ENCODE measurements at places on chromosomes 7 and 10.

- no peak for DNase-seq
These were observed 16.4 kb downstream of the FAM241B start for GRCh38 chr10:69646185-69647060.

DNA sequence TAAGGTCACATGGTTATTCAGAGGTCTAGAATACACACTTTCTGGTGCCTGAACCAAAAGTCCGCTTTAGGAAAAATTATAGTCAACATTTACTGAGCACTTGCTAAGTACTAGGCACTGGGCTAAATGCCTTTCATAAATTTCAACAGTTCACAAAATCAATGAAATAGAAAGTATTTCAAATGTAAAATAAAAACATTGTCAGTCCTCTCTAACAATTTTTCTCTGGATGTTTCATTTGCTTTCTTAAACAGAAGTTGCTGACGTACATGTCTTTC, 61.7 kb downstream of the HHEX start:
- no peak for DNase-seq

DNA sequence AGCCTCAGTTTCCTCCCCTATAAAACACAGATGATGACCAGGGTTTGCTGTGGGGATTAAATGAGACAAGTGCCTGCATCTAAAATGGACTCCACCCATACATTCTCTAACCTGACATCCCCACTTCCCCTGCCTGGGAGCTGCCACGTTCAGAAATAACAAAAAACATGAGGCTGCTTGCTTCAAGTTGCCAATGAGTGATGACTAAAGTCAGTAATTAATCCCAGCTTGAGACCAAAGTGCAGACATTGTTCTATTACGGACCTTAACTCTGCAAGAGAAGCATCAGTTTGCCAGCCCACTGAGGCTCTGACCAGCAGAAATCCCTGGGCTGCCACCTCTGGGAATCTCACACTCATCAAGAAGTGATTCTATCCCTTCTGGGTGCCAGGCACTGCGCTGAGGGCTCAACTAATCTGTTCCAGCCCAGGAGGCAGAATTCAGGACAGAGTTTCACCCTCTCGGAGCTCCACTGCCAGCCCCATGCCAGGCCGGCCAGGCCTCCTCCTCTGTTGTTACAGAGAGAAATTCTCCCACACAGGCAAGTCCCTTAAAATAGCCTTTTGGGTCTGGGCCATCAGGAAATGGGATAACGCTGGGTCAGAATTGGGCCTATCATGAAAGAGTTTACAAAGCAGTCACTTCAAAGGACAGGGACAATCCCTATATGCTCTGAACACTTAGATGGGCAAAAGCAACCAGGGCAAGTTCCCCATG, 11.4 kb downstream of the SH3PXD2A start:
- no peak for DNase-seq

DNA sequence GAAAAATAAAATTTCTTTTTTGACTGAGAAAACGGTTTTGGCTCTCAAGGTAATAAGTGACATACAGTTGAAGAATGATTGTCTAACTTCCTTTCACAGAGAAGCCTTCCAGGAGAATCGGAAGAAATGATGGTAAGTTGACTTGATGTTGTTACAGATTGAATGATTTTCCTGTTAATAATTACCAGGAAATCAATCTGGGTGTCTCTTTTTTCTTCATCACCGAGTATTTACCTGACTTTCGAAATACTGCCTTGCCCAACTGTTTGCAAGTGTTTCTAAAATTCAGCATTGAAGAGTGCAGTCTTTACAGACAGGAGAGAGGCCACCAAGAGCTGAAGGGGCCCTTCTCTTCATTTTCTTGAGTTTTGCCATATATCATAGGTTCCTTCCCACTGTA, 4.0 kb downstream of the ITIH2 start:
- no peak for DNase-seq

GRCh38 chr10:81073155-81073554, 535.5 kb downstream of the SH2D4B start:
- DNase-seq, result no peak

GRCh38 chr10:132402781-132403241, 5.8 kb downstream of the PWWP2B start:
- DNase-seq, result no peak

- DNase-seq, result no peak
These were observed 107.4 kb downstream of the EEPD1 start for GRCh38 chr7:36260481-36260880.

DNA sequence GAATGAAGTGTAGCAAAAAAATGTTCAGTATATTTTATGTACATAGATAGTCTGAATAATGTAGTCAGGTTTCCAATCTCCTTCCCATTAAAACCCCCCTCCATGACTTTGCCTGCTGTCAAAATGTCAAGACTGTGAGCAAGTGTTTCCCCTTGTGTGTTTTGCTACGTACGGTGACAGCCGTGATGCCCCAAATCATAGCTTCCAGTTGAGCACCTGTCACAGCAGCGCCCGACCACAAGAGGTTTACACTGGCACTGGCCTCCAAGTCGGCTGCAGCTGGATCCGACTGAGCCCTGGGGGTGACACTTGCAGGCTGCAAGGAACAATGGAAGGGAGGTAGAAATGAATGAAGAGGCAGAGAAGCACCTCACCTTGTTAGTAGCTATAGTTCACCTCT, 62.3 kb downstream of the LAMB4 start:
- DNase-seq, result no peak

- DNase-seq, result no peak
These were observed 193.8 kb upstream of the DPP6 start for GRCh38 chr7:153858355-153858754.

DNA sequence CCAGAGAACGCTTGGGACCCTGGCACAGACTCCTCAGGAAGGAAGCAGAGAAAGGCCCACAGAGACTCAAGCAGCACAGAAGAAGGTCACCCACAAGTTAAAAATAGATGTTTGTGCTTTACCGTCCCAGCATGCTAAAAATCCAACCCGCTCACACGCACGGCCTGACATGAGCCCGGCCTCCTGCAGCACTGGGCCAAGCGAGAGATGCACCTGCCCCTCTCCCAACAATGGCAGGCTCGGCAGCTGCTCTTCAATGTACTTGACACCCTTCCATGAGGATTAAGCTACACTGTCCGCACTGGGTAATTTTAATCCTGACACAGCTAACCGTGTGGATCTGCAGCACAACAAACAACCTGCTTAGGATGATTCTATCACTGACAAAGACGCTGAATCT, 9.3 kb downstream of the DIP2C start:
- no peak for DNase-seq

DNA sequence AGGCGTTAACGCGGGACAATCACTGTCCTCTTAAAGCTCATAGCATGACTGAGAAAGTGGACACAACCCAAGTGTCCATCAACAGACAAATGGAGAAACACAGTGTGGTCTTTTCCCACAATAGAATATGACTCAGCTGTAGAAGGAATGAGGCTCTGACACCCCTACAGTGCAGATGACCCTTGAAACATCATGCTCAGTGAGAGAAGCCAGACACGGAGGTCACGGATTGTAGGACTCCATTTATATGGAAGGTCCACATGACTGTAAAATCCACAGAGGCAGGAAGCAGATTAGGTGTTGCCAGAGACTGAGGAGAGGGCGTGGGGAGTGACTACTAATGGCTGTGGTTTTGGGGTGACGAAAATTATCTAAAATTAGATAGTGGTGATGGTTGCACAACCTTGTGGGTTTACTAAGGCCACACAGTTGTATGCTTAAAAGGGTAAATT, 6.1 kb upstream of the NCAPG2 start:
- DNase-seq, result no peak

GRCh38 chr7:45122975-45123860, 11.7 kb upstream of the TBRG4 start:
- no peak for DNase-seq

GRCh38 chr10:4635883-4636282, 190.1 kb upstream of the AKR1E2 start:
- no peak for DNase-seq

DNA sequence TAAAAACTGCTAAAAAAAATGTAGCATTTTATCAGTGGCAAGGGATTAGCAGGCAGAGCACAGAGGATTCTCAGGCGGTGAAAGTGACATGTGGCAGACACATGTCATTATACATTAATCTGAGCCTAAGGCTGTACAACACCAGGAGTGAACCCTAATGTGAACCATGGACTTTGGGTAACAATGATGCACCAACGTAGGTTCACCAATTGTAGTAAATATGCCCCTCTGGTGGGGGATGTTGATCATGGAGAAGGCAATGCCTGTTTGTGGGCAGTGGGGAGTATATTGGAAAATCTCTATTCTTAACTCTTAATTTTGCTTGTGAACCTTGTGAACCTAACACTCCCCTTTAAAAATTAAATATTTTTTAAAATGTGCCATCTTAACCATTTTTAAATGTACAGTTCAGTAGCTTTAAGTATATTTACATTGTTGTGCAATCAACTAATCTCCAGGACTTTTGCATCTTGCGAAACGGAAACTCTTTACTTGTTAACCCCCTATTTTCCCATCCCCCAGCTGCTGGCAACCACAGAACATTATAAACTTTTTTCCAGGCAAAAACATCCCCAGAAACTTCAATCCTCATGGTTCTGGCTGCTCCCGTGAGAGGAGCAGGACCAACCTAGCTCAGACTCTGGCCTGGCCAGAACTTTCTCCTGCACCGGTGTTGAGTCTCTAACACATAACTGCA, 29.9 kb downstream of the LRRC20 start:
- DNase-seq, result no peak

DNA sequence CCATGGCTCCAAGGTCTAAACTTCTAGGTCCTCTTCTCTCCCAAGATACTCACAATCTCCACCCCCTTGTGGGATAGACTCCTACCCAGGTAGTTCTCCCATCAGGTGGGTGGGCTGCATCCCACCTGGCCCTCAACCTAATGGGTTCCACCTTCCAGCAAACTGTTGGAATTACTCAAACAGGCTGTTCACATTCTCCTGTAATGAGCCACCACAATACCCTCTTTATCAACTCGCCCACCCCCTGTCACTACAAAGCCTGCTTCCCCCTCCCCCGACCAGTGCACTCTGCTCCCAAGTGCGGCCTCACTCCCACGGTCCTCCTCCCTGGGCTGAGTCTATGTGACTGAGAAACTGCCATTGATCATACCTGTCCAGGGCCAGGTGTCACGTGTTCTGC, 10.4 kb upstream of the HTR5A start:
- DNase-seq, result no peak

- no peak for DNase-seq
These were observed 62.5 kb upstream of the CAPZA2 start for GRCh38 chr7:116799916-116800315.
